Activated naive CD4-positive, alpha-beta T cell treated with anti-CD3 and anti-CD28 coated beads, Interleukin-2, amount 10 ng/mL, durations not matched to agents 7 days and 5 days (primary cell): ENCODE measurements at places on chromosomes 2 and 18.

DNA sequence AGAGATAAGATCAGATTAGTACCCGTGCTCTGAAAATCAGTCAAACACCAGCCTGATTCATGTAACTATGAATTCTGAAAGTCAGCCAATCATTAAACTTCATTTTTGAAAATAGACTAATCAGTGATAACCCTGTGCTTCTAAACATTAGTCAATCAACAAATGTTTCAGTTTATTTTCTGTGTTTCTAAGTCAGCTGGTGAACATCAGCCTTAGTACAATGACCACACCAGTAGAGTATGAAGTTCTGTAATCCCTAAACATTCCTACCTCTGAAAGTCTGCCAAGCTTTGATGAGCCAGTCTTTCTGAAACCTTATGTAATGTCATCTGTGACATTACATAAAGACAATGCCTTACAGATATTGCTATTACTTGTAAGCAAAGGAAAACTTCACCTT, 807.4 kb upstream of the CRIM1 start:
- H3K27ac ChIP-seq, result no peak overlapping the region
- no peaks in the 10 kb centered on the region for H3K4me1 ChIP-seq
- no peak for DNase-seq

DNA sequence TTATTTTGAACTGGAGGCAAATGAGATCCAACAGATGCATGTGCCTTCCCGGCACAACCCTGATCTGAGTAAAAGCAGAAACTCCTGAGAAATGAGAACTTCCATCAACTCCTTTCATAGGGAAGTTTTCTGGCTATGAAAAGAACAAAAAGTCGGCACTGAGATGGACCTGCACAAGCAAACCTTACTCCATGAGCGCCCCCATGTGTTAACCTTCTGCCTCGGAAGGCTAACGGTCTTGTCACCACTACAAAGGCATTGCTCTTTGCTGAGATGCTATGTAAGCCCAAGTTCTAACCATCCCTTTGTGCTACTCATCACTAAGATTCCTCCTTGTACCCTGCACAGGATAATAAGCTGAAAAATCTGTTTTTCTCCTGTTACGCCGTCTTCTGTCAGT, 57.3 kb upstream of the SULT1C3 start:
- no peak overlapping the region for H3K27ac ChIP-seq
- DNase-seq, result no peak
- H3K36me3 ChIP-seq, result no peaks in the 10 kb centered on the region

DNA sequence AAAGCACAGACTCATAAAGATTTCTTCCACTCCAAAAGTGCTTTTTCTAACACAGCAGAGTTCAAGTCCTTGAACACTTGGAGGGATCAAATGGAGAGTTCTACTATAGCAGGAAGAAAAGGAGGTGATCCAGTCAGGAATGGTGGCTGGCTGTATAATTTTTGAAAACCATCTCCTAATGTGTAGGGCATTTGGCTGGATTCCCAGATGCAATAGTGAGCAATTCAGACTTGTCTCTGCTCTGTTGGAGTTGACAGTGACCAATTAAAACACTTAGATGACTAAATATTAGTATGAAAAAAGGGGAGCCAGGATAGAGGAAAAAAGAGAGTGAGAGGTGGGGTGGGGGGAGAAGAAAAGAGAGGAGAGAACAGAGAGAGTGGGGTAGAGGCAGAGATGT, 5.3 kb upstream of the G6PC2 start:
- no peaks in the 10 kb centered on the region for H3K36me3 ChIP-seq
- H3K27ac ChIP-seq, result no peak overlapping the region
- peaks cover 1% of the 10 kb centered on the region for H3K4me1 ChIP-seq
- H3K4me3 ChIP-seq, result no peak overlapping the region

DNA sequence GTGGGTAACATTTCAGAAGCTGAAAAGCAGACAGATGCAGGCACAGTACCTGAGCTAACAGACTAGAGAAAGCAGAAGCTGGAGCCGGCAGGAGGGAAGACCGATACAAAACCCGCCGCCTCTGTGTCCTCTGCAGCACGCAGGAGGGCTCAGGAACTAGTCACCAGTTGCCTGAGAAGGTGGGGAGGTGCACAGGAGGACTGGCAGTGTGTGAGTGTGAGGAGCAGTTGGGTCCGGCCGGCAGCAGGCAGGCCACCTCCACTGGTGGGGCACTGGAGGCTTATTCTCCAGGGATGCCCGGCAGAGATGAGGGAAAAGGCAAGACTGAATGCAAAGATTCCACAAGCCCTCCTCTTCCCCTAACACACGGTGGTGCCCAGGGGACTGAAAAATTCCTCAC, 18.2 kb downstream of the ERCC3 start:
- peak overlapping the region; percentile 81 for H3K27ac ChIP-seq
- peaks cover 67% of the 10 kb centered on the region for H3K36me3 ChIP-seq
- no peaks in the 10 kb centered on the region for H3K27me3 ChIP-seq
- H3K4me3 ChIP-seq, result no peak overlapping the region
- peaks cover 14% of the 10 kb centered on the region for H3K4me1 ChIP-seq

DNA sequence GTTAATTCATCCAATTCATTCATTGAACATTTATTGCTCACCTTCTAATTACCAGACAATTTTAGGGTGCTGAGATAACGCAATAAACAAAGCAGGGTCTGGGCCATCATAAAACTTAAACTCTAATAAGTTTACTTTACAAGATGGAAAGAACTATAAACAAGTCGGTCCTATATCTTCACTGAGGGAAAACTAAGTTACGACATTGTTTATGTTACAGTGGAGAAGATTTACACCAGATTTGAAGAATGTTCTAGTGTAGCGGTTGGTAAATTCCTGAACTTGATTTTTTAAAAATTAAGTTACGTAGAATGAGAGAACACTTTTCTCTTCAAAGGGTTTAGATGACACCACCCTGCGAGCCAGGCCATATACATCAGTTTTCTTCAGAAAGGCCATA, 20.7 kb upstream of the FRZB start:
- no peak for DNase-seq
- no peaks in the 10 kb centered on the region for H3K27me3 ChIP-seq
- no peaks in the 10 kb centered on the region for H3K36me3 ChIP-seq
- no peaks in the 10 kb centered on the region for H3K4me1 ChIP-seq
- no peak overlapping the region for H3K27ac ChIP-seq

DNA sequence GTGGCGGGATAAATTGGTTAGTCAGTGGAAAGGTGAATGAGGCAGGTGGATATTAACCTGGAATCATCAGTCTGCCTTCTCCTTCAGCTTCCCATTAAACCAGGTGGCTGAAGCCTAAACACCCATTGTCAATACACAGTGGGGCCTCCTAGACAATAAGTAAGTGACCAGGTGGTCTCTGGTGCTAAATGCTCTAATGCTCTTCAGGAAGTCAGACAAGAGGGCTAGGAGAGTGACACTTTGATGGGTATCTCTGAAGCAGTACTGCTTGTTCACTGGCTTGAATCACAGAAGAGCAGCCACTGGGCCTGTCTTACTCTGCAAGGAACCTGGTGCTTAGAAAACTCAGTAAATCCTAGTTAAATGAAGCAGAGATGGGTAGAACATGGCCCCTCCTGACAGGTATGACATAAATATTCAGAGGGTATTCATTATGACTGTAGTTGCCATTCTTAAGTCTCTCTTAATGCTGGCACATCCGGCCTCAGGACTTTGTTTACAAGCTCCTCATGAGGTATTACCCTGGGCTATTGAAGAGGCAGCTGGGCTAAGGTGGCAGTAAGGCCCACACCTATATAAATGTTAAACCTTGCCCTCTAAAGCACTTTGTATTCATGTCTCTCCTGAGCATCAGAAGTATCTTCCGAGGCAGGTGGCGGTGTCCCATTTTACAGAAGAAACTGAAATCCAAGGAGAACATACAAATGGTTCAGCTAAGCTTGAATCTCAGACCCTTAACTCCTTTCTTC, 104.9 kb downstream of the NCK2 start:
- H3K27ac ChIP-seq, result no peak overlapping the region
- H3K36me3 ChIP-seq, result peaks cover 51% of the 10 kb centered on the region
- no peaks in the 10 kb centered on the region for H3K27me3 ChIP-seq
- H3K4me1 ChIP-seq, result peaks cover 48% of the 10 kb centered on the region
- no peak for DNase-seq
- no peak overlapping the region for H3K4me3 ChIP-seq

GRCh38 chr2:81528852-81529480, 1224.4 kb upstream of the LRRTM1 start:
- DNase-seq, result no peak
- no peak overlapping the region for H3K27ac ChIP-seq
- no peaks in the 10 kb centered on the region for H3K27me3 ChIP-seq
- no peaks in the 10 kb centered on the region for H3K4me1 ChIP-seq
- H3K36me3 ChIP-seq, result no peaks in the 10 kb centered on the region
- H3K4me3 ChIP-seq, result no peak overlapping the region

GRCh38 chr18:69897397-69898108, 50.1 kb downstream of the CD226 start:
- H3K4me1 ChIP-seq, result peaks cover 65% of the 10 kb centered on the region
- H3K27ac ChIP-seq, result peak overlapping the region; percentile 95
- peak; percentile 57 for DNase-seq
- H3K4me3 ChIP-seq, result peak overlapping the region; percentile 75

DNA sequence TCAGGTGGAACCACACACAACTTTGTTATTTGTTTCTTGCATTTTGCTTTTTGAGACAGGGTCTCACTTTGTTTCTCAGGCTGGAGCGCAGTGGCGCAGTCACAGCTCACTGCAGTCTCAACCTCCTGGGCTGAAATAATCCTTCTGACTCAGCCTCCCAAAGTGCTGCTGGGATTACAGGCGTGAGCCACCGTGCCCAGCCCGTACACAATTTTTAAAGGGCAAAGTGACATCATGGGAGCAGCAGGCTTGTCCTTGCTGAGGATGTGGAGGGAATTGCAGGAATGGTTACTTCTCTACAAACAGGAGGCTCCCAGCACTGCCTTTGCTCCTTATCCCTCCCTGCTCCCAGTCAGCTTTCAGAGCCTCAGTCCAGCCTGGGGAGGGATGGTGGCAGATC, 355.9 kb upstream of the KLHL29 start:
- H3K36me3 ChIP-seq, result no peaks in the 10 kb centered on the region
- no peaks in the 10 kb centered on the region for H3K27me3 ChIP-seq
- no peak for DNase-seq
- H3K4me1 ChIP-seq, result no peaks in the 10 kb centered on the region
- H3K27ac ChIP-seq, result no peak overlapping the region
- no peak overlapping the region for H3K4me3 ChIP-seq

DNA sequence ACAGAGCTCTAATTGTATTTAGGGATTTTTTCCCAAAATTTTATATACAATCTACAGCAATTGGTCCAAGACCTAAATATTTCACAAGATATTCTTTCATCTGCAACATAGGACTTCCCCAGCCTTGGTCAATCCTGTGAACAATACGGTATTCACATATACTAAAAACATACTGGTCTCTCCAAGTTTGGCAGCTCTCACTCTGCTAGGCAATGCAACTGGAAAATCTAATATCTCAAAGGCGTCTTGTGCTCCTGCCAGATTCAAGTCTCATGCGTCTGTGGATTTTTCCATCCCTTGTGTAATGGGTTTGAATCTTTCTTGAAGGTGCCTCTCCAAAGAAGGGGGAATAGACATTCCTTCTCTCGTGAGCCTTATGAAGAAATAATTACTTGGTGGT, 27.4 kb upstream of the MBOAT2 start:
- no peaks in the 10 kb centered on the region for H3K36me3 ChIP-seq
- H3K27me3 ChIP-seq, result peaks cover 28% of the 10 kb centered on the region
- no peak overlapping the region for H3K27ac ChIP-seq
- H3K4me3 ChIP-seq, result no peak overlapping the region

DNA sequence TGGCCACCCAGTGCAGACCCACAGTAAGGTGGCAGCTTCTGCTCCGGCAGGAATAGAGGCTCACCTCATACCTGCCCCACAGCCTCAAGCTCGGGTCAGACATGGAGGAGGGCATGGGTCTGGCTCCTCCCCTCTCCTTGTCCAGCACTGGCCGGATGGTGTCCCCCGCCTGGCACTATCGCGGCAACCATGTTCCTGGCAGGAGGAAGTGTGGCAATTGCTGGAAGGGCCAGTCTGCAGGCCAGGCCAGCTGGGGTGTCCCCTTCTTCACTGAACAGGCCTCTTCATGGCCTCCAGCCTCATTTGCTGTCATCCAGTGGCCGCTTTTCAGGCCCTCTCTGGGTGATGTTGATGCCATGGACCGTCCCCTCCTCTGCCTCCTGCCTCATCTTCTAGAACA, 41.4 kb upstream of the SMAD7 start:
- H3K4me1 ChIP-seq, result peaks cover 8% of the 10 kb centered on the region
- H3K36me3 ChIP-seq, result no peaks in the 10 kb centered on the region
- no peak overlapping the region for H3K4me3 ChIP-seq
- peaks cover 57% of the 10 kb centered on the region for H3K27me3 ChIP-seq
- H3K27ac ChIP-seq, result no peak overlapping the region

GRCh38 chr2:141714496-141714895, 416.3 kb downstream of the LRP1B start:
- no peak overlapping the region for H3K4me3 ChIP-seq
- H3K36me3 ChIP-seq, result no peaks in the 10 kb centered on the region
- H3K27me3 ChIP-seq, result no peaks in the 10 kb centered on the region
- H3K4me1 ChIP-seq, result no peaks in the 10 kb centered on the region
- no peak overlapping the region for H3K27ac ChIP-seq

DNA sequence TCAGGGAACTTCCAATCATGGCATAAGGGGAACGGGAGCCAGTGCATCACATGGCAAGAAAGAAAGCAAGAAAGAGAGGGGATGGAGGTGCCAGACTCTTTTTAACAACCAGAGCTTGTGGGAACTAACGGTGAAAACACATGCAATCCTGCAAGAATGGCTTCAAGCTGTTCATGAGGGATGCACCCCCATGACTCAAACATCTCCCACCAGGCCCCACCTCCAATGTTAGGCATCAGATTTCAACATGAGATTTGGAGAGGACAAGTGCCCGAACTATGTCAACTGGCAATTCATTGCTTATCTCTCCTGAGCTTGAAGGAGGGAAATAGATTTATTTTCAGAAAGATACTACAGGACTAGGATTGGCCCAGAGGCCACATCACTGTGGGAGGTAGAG, 270.0 kb downstream of the SLC4A3 start:
- H3K36me3 ChIP-seq, result no peaks in the 10 kb centered on the region
- DNase-seq, result no peak
- H3K27ac ChIP-seq, result no peak overlapping the region
- no peaks in the 10 kb centered on the region for H3K27me3 ChIP-seq

- peaks cover 4% of the 10 kb centered on the region for H3K27me3 ChIP-seq
- no peak overlapping the region for H3K4me3 ChIP-seq
- no peak for DNase-seq
- no peak overlapping the region for H3K27ac ChIP-seq
- no peaks in the 10 kb centered on the region for H3K36me3 ChIP-seq
- peaks cover 8% of the 10 kb centered on the region for H3K4me1 ChIP-seq
These were observed 123.2 kb upstream of the CDCA7 start for GRCh38 chr2:173231465-173231864.

DNA sequence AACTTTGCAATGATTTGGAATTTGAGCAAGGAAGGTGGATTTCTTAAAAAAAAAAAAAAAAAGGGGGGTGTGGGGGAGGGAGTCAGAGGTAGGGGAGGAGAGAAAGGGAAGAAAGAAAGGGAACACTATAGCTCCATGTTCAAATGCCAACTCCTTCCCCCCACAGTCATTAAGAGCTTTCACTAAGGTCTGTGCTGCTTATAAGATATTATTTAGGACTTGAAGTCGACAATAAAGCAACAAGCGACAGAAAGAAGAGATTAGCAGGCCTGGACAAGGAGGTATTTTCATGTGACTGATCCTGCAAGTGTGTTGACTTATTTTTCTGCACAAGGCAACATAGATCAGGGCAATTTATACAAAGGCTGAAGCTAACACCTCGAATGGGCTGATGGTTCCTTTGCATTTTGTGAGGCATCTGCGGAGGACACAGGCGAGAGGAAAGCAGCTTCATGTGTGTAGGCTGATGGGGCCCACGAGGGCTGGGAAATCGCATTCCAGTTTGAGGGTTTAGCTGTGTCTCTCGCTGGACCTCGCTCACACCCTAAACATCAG, 382.0 kb downstream of the SOX11 start:
- H3K36me3 ChIP-seq, result no peaks in the 10 kb centered on the region
- H3K4me1 ChIP-seq, result no peaks in the 10 kb centered on the region
- no peak overlapping the region for H3K4me3 ChIP-seq
